ENCODE measurements at places on chromosomes 1 and 21.

DNA sequence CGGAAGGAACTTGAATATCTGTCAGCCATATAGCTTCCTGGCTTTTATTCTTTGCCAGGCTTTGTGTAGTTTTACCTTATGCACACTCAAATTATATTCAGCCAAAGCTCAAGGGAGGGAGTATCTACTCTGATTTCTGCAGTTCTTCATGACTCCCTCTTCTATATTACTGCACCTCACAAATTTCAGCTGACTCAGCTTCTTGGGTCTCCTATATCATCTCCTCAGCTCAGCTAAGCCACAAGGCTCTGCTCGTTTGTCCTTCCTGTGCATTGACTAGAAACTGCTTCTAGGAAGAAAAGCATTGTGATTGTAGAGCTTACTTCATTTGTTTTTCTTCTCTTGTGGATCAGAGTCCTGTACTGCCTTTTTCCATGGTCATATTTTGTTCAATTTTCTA is 37.4 kb downstream of the BTBD8 start:
- DNase-seq, result no peak

GRCh38 chr1:89687254-89687653 is 54.3 kb downstream of the LRRC8C start:
- no peak for DNase-seq

GRCh38 chr1:193438771-193439170 is 252.4 kb upstream of the B3GALT2 start:
- DNase-seq, result no peak

GRCh38 chr1:3775490-3776230 is 3.1 kb downstream of the SMIM1 start:
- DNase-seq, result peak; percentile 50

GRCh38 chr21:45041351-45041805 is 33.0 kb upstream of the ADARB1 start:
- no peak for DNase-seq

- DNase-seq, result no peak
Measured at GRCh38 chr1:153404086-153404635, 12.2 kb upstream of the S100A7A start.

GRCh38 chr1:15459771-15460707 is 3.5 kb downstream of the CELA2A start:
- no peak for DNase-seq

- DNase-seq, result no peak
Measured at GRCh38 chr1:1128454-1129139, 12.7 kb upstream of the C1orf159 start.

GRCh38 chr1:204192589-204193352 is 3.5 kb downstream of the KISS1 start:
- no peak for DNase-seq

- no peak for DNase-seq
Measured at GRCh38 chr1:202357506-202357905, 9.0 kb downstream of the PPP1R12B start.

GRCh38 chr1:1137256-1138045 is 21.6 kb upstream of the C1orf159 start:
- DNase-seq, result peak; percentile 74

DNA sequence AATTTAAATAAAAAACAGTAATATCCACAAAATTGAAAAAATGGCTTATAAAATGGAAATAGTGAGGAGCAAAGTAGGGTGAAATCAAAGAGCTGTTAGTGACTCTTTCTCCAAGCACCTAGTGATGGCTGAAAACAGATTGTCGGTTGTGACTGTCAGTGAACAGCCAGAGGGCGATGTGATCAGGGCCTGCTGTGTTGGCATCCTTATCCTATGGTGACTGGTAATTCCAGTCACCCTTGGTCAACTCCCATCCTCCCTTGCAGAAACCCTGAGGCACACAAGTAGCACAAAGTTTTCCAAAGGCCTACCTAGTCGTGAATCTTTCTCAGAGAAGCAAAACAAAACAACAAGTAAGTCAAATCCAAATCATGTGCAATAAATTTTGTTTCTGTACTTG is 599.8 kb upstream of the CXADR start:
- DNase-seq, result no peak

GRCh38 chr1:220873868-220874655 is 5.2 kb upstream of the HLX start:
- DNase-seq, result no peak

- no peak for DNase-seq
Measured at GRCh38 chr1:161887730-161888287, 121.7 kb downstream of the ATF6 start.

DNA sequence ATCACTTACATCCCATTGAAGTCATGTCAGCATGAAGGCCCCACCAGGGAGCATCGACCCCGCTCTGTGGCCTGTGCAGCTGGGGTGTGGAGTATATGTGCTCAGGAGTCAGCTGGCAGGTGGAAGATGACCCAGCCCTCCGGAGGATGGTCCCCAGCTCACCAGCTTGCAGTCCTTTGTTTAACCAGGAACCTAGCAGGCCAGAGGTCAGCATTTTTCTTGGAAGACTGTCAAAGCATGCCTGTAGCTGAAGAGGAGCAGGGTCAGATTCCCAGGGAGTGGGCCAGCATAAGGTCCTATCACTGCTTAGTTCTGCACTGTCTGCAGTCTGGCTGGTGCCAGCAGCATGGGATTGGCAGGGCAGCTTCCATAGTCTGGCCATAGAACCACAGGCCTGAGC is 12.7 kb downstream of the NFASC start:
- DNase-seq, result no peak

GRCh38 chr1:24382165-24382577 is 31.4 kb downstream of the STPG1 start:
- DNase-seq, result no peak

DNA sequence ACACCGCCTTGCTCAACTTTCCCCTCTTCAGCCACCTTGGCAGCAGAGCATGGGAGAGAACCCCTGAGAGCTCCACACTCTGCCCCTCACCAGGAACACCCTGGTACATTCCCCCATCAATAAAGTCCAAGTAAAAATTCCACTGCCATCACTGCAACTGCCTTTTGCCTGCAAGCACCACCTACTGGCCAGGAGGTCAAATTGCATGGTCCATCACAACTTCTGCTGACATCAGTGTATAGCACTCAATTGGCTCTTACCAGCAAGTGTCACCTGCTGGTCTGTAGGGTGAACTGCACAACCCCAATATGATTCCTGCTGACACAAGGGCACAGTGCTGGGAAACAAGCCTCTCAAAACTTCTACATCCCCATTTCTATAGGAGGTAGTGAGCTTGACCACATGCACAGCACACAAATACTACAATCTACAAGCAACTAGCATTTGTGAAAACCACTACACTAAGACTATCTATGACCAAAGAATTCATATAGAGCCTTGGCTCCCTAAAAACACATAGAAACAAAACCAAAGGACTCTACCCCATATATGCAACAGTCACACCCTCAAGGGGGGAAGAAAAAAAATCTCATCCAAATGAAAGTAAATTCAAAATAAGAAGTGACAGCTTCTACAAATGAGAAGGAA is 69.2 kb downstream of the FASLG start:
- peak; percentile 66 for DNase-seq

- peak; percentile 32 for DNase-seq
Measured at GRCh38 chr1:205504311-205505075, at the start of gene CDK18. TSS of gene CDK18 (plus strand) at chr1:205504669. CDS start at chr1:205523168, 18,499 bp downstream.

DNA sequence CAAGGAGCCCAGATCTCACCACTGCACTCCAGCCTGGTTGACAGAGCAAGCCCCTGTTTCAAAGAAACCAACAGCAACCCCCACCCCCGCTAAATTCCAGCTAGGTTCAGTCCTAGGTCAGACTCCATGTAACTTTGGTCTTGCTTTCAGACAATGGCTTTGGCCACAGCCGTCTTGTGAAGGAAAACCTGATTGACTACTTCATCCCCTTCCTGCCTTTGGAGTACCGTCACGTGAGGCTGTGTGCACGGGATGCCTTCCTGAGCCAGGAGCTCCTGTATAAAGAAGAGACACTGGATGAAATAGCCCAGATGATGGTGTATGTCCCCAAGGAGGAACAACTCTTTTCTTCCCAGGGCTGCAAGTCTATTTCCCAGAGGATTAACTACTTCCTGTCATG is 12.9 kb downstream of the TOR3A start:
- no peak for DNase-seq

DNA sequence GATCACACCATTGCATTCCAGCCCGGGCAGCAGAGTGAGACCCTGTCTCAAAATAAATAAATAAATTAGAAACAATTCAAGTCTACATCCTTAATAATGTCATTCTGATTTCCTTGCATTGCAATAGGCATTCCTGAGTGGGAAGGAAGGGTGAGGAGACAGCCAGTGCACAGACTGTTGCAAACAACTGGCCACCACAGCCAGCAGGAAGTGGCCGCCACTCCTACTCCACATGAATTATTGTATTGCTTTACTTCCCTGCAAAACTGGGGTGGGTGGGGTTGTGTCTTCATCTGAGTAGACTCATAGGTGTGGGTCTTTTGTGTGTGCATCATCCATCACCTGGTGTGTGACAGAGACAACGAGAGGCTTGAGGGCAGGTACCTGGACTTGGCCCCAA is 60.1 kb downstream of the OPTC start:
- no peak for DNase-seq

- DNase-seq, result no peak
Measured at GRCh38 chr1:199322278-199322677, 683.4 kb downstream of the PTPRC start.

DNA sequence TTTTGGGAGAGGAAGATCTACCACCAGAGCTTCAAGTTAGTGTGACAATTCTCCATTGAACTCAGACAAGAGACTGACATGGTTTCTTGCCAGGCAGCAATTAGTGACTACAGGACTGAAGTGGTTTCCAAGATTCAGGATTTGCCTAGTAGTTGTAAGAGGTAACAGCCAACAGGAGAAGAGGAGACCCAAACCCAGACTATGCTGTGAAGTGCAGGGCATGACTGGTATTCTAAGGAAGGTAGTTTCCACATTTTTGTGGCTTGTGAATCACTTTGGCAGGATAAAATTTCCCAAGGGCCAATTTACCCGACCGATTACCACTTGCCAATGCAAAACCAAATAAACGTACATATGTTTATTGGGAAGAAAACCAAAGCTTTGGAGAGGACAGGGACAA is 14.7 kb upstream of the RAP1A start:
- no peak for DNase-seq

DNA sequence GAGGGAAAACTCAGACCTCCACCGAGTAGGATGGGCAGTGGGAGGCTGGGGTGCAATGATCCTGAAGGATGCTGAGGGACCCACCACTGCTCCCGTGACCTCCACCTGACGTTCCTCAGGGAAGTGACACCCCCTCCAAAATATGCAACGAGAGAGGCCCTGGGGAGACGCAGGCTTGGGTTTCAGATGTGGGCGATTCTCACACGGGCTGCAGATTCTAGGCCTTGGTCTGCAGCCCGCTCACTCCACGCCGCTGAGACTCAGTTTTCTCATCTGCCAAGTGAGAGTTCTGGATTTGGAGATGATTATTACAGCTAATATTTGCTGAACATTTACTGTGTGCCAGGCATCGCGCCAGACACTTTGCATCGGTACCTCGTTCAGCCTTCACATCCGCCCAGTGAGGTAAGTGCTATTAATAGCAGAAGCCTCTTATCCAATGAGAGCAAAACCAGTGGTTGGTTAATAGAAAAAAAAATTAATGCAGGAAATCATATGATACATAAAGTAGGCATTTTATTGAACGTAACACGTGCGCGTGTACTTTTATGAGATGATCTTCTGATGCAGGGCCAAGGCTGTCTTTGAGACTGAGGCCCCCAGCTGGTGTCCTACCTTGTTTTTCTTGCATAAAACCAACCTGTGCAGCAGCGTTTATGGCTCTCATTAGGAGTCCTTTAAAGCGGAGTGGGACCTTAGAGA is 102.0 kb upstream of the RUNX3 start:
- DNase-seq, result peak; percentile 83

GRCh38 chr1:200103966-200104583 is 76.6 kb downstream of the NR5A2 start:
- DNase-seq, result no peak

DNA sequence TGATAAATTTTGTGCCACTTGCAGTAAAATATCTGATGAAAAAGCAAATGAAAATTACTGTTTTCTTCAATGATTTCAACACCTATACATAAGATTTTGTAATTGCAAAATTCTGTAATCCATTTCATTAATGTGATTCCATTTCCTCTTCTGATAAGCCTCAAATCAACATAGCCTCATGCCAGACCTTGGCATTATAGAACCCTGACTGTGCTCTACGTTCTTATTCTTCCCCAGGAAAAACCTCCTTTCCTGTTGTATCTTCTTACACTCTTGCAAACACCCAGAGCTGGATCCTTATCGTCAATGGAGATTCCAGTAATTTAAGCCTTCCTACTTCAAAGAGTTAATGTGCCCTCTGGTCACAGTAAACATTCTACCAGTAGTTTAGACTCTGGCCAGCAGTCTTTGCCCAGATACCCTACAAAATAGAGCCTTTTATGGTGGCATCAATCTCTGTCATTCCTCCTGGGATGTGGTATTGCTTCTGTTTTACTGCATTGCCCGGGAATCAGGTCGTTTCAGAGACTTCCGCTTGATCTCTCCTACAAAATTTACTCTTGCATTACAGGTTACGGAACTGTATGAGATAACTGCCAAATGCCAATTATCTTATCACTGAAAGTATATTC is 48.5 kb upstream of the CHRM3 start:
- DNase-seq, result no peak

- peak; percentile 87 for DNase-seq
Measured at GRCh38 chr1:12161662-12162458, 4.9 kb upstream of the TNFRSF1B start.

DNA sequence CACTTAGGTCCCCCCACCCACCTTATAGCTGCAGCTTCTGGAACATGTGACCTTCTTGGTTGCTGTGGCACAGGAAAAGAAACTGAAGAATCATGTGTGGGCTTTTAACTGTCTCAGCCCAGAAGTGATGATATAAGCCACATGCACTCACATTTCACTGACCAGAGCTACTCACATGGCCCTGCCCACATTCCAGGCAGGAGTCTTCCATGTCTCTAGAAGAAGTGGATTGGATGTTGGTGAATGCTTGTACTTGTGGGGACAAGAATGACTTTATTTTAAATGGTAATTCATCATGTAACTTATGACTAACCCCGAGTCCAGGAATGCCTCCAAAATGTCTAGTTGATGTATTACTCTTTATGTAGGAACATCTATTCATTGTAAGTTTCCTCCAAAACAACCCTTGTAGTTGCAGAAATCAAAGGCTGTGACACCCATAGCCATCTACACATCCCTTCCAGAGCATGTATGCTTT is 15.8 kb upstream of the CAMK1G start:
- no peak for DNase-seq

DNA sequence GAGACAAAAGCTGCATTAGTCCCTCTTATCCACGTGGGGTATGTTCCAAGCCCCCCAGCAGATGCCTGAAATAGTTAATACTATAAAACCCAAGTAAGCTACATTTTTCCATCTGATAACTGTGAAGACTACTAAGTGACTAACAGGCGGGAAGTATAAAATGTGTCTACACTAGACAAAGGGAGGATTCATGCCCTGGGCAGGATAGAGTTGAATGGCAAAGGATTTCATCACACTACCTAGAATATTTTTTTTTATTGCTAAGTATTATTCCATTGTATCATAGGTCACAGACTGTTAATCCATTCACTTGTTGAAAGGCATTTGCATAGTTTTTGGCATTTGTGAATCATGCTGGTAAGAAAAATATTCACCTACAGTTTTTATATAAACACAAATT is 26.4 kb upstream of the CFHR4 start:
- DNase-seq, result no peak

GRCh38 chr1:12502336-12503109 is 115.5 kb downstream of the DHRS3 start:
- no peak for DNase-seq
